ENCODE measurements at places on chromosomes 3 and 15.
A peak's percentile ranks its signal among the peaks of the same experiment; 100 is the strongest.

DNA sequence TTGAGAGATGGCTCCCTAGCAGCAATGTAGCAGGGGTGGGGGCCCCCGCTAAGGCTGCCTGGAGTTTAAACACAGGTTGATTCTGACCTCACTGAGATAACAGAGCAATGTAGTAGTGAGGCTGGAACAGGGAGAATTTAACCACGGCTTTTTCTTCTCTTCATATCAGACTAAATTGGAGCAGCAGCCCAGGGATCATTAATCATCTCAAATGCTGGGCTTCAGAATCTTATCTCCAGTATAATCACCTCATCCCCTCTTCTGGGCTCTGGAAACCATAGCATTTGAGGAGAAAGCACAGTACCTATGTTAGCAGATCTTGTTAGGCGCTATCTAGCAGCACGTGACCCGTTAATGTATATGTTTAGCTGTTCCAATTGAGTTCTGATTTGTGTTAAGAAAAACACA is 25.4 kb upstream of the DET1 start:
- no peak for DNase-seq

- no peak for DNase-seq
Observed at GRCh38 chr3:158244274-158244673, 134.4 kb downstream of the RSRC1 start.

DNA sequence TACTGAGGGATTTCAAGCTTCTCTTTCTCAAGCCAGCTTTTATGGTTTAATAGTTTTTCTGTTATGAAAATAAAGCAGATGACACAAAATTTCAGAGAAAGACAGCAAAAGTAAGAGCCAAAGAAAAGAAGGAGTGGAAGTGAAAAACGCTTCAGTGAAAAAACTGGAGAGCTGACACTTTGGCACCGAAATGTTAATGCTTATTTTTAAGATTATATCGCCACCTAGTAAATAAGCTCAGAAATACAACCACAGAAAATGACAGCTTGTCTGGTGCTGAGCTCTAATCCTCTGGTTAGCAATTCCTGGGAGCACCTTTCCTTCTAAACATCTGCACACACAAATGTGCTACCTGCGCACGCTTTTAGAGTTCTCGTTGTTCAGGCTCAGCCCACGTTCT is 101.6 kb downstream of the ZPLD1 start:
- DNase-seq: peak; percentile 60

DNA sequence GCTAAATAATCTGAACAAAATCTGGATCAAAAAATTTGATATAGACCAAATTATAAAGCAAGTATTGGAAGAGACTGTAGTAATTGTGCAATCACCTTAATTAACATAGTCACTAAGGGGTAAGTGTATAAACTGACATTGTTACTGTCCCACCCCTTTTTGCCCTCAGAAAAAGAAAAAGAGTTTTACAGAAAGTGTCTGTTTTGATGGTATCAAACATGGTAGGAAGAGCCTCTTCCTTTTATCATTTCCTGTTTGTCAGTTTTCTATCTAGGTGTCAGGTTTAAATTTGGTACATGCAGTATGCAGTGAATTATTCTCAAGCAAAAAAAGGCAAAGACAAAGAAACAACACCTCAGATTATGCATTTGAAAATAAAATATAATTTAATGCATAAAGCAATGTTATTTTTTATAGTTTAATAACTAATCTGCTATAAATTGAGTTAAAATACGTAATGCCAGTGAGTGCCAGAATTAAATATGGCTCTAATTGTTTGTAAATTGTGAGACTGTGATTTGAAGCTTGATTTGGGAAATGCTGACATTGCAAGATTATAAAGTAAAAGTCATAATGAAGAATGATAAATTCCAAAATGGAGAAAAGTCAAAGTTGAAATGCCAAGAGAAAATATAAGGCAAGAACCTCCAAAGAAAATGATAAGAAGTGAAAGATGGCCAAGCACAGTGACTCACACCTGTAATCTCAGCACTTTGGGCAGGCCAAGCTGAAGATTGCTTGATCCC is 30.3 kb upstream of the CMC1 start:
- DNase-seq: no peak

- no peak for DNase-seq
Observed at GRCh38 chr15:74865316-74865715, 7.8 kb downstream of the SCAMP2 start.

DNA sequence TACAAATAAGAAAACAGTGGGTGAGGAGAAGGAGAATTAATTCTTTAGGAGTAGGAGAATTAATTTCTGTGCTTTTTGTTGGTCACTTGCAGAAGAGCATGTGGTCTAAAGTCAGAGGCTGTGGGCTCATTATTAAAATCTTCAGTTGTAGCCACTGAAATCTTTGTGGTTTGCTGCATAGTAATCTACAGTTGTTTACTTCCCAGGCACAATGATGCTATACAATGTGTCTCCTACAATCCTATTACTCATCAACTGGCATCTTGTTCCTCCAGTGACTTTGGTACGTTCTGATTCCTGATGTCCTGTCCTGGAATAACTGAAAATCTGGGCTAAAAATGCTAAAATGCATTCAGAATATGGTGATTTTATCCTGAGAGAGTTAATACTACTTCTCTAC is 21.0 kb downstream of the IFT122 start:
- no peak for DNase-seq

DNA sequence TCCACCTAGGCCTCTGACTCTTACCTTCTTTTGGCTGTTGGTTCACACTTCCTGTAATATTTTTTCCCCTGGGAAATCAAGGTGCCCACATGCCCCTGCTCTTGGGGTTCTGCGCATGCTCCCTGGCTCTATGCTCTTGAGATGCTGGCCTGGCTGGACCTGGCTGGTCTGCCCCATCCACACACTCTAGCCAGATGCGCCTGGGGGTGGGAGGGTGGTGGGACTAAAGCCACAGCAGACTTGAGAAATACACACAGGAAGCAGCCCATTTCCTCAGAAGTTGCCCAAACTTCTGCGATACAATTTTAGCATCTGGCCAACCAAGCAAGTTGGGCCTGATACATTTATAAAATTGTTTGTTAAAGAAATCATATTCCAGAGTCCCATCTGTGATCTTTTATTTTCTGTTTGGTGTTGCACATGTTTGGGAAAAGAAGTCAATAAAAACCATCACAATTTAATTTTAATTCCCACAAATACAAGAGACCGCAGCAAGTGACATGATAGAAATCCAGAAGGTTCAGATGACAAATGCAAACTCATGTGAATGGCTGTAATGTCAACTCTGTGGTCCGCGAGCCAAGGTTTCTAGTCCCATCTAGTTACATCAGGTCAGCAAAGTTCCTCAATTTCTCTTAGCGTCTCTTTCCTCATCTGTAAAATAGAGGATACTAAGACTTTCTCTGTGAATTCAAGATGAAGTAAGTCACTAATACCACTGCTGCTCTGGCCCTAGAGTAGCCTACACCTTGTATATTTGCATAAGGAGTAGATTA is 55.9 kb upstream of the MEF2A start:
- peak; percentile 60 for DNase-seq

GRCh38 chr3:24730173-24730572 is 235.5 kb upstream of the THRB start:
- no peak for DNase-seq

DNA sequence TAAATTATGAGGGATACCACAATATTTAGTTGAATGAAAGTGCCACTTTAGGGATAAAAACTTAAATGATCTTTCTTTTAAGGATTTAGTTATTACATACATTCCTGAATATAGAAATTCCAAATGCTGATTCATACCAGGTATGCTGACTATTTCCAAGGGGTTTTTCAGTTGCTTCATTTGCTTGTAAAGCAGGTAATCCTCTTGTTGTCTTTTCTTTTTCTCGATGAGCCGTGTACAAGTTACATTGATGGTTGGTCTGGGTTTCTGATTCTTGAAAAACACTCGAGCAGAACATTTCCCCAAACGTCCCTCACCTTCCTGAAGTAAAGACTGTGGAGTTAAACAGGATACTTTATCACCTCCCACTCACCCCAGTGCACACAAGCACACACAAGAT is 21.7 kb downstream of the RARRES1 start:
- DNase-seq: no peak

GRCh38 chr15:58865425-58865880 is 68.0 kb downstream of the SLTM start:
- no peak for DNase-seq

All from NAMALWA (cell line).